Activated T-cell treated with anti-CD3 and anti-CD28 coated beads, Interleukin-2, amount 50 U/mL, for 1 hour (primary cell): ENCODE measurements at places on chromosomes 16 and 17.

GRCh38 chr17:71057448-71057847 is 888.1 kb downstream of the KCNJ2 start:
- DNase-seq = no peak

DNA sequence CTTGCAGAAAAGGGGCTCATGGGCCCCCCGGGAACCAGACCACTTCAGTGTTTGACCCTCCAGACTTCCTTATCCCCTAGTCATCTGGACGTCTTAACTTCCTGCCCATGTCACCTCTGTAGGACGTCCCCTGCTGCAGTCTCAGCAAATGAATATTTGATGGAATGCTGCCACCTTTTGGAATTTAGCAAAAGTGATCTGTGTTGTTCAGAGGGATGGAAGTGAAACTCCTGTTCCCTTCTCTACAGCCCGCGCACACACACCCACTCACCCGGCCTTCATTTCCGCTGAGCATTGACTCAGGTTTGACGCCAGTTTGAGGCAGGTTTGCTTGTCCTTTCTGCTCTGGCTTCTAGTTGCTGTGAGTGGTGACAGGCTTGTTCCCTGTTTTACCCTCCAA is 507.2 kb upstream of the EEF2KMT start:
- no peak for DNase-seq

DNA sequence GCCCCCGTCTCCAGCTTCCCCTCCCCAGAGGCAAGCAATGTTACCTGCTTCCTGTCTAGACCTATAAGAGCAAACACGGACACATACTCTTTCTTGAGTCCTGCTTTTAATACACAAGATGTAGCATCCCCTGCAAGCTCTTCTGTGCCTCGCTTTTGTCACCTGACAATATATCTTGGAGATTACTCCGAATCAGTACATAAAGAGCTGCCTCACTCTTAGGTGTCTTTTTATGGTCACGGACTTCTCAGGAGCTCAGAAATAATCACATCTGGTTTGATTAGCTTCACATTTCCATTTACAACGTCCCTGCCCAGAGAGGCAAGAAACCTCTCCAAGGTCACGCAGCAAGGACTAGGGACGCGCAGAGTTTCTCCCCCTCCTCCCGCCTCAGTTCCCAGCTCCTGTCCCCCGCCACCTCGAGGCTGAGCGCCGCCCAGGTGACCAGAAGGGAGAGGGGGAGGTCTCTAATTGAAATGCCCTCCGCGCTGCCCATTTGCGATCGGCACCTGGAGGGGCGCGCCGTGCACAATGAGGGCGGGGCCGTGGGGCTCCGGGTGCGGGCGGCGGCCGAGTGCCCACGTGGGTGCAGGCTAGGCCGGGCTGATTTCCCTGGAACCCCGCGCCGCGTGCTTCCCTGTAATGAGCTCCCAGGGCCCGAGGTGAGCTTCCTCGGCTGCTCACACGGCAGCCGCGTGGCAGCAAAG is 13.8 kb upstream of the SEZ6 start:
- no peak for DNase-seq

DNA sequence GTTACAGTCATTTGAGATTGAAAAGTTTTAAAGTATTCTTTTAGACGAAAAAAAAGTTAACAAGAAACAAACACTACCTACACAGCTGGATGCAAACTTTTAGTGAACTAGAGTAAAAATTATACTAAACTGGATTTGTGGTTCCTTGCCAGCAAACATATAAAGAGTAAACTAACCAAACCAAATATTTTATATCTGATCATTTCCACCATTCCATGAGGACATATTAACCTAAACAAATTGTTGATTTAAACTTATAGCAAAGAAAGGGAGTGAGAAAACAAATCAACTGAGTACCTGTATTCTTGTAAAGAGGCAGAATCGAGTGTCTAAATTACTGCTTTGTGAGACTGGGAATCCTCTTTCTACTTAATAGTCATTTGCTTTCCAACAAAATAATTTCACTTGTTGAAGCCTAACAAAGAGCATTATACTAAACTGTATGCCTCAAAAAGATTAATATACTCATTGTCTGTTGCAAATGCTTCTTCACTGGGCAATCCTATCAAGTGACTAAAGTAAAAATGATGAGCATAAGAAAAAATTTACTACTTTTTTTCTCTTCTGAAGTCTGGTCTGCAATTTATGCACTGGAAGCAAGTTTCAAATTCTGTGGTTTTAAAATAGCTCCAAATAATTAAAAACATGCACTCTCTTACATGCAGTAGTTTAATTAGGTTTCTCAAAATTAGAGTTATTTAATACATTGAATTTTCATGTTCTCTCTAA is 37.5 kb downstream of the AKAP10 start:
- no peak for DNase-seq

- no peak for DNase-seq
Measured at GRCh38 chr17:57603546-57603945, 141.6 kb downstream of the CCDC182 start.

GRCh38 chr17:77125432-77125901 is 15.3 kb upstream of the SEC14L1 start:
- DNase-seq = no peak

- no peak for DNase-seq
Measured at GRCh38 chr16:86346034-86346433, 164.3 kb upstream of the FOXF1 start.

DNA sequence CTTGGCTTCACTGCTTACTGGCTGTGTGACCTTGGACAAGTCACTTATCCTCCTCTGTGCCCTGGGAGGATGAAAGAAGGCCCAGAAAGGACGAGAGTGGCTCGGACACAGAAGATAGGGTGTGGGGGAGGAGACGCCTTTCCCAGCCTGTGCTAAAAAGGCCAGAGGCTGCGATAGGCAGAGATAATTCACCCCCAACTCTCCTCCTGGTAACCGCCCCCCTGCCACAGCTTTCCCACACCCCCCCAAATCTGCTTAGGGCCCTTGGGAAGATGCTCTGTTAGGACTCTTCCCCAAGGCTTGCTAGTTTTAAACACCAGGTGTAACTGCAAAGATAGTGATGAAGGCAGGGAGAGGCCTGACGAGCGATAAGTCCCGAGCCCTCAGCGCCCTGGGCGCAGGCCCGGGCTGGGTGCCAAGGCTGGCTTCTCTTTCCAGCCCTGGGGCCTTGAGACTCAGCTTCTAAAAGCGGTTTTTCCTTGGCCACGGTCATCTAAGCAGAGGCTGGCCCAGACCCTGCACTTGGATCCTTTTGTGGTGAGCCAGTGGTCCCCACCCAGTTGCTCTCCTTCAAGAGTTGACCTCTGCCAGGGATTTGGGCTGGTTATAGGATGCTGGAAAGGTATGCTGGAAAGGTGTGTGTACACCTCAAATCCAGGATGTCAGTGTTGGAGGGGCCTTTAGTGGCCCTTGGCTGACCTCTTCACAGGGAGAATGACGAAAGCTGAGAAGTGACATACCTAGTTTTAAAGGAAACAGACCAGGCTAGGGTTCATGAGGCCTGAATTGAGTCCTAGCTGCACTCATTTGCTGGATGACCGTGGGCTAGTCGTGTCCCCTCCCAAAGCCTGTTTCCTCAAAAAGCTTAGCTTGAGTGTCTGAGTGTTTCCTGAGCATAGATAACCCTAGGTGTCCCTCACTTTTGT is 3.4 kb upstream of the PPP1R9B start:
- no peak for DNase-seq

DNA sequence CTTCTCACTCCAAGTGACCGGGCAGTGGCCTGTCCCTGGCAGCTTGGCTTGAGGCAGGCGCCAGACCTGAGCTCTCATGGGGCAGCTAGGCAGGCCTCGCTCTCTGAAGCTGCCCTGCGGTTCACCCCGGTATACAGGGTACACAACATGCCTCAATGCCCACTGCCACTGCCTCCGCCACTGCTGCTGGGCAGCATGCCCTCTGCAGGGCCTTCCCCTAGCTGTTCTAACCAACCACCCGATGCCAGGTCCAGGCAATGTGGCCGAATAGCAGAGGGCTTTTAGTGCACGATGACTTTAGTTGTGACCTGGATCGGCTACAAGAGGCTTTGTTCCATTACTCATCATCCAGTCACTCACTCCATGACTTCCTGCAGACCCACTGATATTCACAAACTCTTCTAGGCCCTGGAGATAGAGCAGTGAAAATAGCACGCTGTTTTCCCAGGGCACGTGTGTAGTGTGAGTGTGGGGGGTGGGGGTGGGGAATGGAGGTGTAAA is 19.7 kb downstream of the CDC42EP4 start:
- DNase-seq = no peak

DNA sequence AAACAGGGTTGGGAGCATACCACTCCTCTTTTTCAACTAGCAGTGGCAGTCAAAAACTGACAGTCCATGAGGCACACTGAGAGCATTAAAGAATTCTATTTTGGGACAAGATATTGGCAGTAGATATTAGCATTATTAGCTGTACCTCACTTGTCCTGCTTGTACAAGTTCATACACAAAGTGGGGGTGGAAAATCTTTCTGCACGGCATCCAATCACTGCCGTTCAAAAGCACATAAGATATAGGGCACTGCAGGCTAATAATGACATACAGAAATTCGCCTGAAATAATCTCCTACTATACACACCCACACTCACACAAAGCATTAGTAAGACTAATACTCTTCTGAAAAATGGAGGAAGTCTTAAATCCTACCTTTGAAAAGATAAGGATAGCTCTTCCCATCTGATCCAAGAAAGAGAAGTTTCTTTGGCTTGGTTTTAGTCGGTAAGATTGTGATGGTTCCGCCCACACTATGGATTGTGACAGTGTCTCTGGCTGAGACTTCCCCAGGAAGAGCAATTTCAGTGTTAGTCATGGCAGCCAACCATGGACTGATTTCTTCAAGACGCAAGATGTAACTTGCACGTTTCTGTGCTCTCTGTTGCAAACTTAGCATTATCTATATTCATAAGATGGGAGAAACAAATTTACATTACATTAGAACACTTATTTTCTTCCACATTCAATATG is 40.6 kb upstream of the ARL6IP1 start:
- DNase-seq = no peak

GRCh38 chr16:65202461-65202860 is 80.6 kb upstream of the CDH11 start:
- DNase-seq = no peak

DNA sequence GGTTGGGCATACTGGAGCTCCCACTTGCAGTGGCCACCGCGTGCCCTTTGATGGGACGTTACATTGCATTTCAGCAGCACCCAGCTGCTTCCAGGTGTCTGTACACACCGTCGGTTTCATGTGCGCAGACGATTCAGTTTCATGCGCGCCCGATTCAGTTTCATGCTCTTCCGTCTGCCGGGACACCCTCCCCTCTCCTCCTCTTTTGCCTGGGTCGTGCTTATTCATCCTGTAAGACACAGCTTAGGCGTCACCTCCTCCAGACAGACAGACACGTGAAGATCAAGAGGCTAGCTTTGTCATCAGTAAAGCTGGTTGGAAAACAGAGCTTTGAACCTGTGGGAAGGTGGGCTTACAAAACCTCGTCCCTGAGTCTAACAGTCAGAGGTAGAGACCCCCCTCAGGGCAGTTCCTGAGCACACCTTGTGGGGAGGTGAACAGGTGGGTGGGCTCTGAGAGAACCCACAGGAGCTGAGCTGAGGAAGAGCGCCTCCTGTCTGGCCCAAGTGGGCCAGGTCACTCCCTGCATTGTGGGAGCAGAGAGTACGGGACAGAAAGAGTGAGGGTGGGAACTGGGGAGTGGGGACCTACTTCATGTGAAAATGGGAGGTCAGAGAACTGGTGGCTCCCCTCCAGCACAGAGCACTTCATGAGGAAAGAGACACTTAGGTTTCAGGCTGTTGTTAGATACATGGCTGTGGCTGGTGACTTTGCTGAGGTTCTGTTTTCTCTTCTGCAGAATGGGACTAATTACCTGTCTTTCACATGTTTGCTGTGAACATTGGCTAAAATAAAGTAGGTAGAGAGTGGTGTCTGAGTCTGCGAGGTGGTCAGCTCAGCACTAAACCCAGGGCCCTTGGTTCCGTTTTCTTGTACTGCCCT is 122.1 kb downstream of the SNX29 start:
- no peak for DNase-seq

DNA sequence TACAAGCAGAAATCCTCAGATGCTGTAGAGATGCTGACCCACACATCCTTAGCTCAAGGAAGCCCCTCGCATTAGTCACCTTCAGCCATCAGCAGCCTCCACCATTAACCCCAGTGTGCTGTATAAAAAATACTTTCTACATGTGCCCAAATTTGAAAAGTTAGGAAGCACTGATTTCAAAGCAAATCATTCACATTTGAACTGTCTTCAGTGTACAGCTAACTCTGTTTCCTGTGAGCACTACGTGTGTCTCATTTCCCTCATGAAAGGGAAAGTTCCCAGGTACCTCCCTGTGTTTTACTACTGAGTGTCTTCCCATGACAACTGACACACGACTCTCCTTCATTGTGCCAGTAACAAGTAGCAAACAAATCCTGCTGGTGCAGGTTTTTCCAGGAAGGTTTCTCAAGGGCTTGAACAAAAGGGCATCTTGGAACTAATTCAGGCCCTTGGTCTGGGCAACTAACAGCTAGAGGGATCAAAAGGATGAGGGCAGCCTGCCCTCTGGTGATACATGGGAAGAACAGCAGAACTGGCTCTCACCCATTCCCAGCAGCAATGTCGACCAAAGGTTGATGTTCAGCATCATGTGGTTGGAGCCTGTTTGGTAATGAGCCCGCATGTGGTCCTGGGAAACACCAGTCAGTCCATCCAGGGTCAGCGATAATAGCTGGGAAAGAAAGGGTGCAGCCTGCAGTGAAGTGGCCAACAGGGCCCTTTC is 4.0 kb downstream of the SLC35B1 start:
- DNase-seq = no peak
